ENCODE measurements at places on chromosomes 1 and 21.

- DNase-seq: no peak
These were observed 54.4 kb upstream of the GCLM start for GRCh38 chr1:93963585-93963984.

GRCh38 chr1:8460784-8461183, 142.9 kb downstream of the SLC45A1 start:
- DNase-seq: no peak

DNA sequence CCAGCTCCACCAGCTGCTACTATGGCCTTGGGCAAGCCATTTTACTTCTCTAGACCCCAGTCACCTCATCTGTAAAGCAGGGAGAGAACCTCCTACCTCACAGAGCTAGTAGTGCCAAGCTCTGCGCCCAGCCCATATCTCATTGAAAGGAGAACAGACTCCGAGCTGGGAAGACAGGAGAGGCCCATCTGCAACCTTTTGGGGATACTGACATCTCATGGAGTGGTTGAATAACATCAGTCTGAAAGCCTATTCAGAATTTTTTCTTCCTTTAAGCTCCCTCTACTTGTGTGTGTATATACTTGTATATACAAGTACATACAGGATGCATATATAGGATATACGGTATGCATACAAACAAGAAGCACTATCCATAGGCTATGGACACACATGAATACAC, 279.5 kb upstream of the POU3F1 start:
- no peak for DNase-seq

DNA sequence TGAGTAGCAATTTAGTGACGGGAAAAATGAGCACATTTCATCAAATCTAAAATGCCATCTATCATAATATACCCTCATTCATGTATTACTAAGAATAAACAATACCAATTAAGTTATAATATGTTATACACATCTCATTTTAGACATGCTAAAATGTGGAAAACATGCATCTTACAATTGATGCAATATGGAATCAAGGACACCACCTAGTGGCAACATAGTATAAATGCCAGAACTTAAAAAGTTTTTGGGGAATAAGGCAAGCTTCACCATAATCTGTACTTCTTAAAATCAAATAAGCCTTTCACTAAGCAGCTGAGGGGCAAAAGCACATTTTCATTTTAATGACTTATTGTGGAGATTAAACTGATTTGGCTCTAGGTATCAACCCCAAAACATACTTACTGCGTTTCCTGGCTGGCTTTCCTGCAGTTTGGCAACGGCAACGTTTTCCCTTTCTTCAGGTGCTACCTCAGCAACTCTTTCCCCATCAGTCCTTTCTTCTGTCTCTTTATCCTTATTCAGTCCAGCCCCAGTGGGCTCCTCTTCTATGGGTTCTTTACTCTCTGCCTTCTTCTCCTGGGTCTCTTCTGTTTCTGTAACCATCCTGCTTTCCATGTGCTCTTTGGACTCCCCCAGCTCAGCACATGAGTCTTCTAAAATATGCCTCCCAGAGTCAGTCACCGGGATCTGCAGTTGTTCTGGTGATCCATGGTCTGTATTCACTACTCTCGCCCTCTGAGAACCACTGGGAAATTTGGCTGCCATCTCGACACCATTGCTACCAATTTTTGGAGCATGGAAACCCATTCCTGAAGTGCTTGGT, 11.4 kb downstream of the SDE2 start:
- DNase-seq: no peak

GRCh38 chr21:15533618-15534017, 196.2 kb upstream of the USP25 start:
- no peak for DNase-seq

DNA sequence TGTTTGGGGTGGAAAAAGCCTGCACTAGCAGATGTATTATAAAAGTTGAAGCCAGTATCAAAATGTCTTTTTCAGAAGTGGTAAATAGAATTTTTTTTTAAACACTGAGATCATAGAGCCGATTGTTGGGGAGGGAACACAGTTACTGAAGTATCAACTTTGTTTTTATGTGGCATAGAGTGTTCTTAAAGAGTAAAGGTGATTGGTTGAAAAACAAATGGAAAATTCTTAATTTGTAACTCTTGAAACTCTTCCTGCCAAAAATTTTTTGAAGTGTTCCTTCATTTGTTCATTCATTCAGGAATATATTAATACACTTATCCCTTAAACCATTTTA, 83.3 kb downstream of the DISP1 start:
- no peak for DNase-seq

- DNase-seq: no peak
These were observed 36.0 kb upstream of the DHCR24 start for GRCh38 chr1:54922921-54923421.

- no peak for DNase-seq
These were observed 362.5 kb downstream of the PBX1 start for GRCh38 chr1:164921493-164921892.

- no peak for DNase-seq
These were observed 42.5 kb upstream of the SYT2 start for GRCh38 chr1:202752774-202753173.

DNA sequence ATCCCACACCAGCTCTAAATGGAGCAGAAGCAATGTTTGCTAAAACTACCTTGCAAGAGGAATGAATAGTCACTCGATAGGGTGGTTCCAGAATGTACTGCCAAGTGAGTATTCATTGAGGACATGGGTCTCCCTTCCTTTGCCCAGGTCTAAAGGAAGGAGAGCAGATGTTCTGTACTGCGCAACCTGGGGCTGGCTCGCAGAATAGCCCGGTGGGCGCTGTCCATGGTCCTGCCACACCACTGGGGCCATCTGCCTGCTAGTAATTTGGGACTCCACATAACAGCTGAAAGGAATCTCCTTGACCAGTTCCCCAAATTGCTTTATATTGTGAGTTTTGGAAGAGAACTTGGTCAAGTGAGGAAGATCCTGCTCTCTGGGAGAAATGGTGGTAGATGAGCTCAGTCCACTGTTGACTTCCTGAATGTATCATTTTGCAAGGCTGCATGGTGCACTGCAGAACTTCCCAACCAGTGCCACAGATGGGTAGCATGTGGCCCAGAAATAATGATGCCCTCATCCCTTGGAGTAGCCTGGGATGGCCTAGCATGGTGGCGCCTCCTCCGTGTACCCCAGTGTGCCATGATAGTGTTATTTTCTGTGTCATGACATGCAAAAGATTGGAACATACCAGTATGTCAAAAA, 5.7 kb downstream of the SLC6A17 start:
- DNase-seq: peak; percentile 77

GRCh38 chr21:42768324-42769121, 110.8 kb downstream of the WDR4 start:
- DNase-seq: no peak

DNA sequence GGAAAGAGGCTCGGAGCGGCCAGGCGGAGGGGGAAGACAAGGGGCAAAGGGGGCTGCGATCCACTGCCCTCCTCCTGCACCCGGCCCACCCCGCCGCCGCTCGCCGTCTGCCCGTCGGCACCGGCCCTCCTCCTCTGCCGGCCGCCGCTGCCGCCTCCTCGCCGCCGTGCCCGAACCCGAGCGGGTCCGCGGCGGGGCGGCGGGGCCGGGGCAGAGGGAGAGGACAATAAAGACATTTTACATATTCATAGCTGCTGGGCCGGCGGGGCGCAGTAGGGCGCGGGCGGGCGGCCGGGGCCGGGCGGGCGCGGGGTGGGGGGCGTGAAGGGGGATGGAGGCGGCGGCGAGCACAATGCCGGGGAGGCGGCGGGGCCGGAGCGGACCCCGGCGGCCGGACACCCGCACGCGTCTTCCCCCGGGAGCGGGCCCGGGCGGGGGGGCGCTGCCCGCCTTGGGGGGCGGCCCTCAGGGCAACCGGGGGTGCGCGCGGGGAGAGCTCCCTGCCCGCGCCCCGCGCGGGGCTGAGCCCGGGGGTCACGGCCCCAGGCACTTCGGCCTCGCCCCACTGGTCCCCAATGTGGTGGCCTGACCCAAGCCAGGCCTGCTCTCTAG, 546 bp downstream of the POU2F1 start:
- peak; percentile 56 for DNase-seq

- no peak for DNase-seq
These were observed 105.4 kb upstream of the C1orf174 start for GRCh38 chr1:4005431-4005830.

GRCh38 chr21:29168891-29169315, 38.5 kb downstream of the MAP3K7CL start:
- DNase-seq: no peak

DNA sequence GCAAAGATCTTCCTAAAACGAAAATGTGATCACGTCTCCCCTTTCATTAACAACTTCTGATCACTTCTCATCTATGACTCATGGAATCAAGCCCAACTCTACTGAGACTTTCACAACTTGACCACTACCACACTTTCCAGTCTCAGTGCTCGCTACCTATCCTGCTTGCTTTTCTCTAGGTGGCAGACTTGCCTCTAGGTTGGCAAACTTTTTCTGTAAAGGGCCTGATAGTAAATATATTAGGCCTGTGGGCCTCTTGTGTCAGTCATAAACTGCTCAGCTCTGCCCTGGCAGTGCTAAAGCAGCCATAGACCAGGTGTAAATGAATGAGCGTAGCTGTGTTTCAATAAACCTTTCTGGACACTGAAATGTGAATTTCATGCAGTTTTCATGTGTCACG, 21.5 kb upstream of the HMGB4 start:
- no peak for DNase-seq

DNA sequence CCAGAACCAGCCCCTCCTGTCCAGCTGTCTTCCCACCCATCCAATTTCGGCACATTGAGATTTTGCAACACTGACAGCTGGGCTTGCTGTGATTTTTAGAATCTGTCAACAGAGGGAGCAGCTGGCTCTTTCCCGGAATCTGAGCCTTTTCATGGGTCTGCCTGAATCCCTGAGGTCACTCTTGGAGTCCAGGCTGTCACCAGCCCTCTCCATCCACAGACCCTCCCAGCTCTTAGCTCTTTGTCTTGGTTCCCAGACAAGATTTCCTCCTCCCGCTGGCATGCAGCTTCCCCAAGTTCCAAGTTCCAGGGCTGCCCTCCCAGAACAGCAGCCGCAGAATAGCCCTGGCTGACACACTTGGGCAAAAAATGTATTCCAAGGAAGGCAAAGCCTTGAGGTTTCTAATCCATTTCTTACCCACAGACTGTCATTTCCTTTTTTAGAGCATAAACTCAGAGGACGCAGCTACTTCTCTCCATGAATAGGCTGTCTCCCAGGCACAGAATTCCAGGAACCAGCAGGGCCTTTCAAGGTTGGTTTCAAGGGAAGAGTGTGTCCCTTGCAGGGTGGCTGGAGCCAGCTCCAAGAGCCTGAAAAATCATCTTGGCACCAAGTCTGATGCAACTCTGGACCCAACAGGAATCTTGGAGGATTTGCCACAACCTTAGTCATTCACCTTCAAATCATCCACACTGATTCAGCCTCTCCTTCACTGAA, 7.1 kb upstream of the TMEM61 start:
- no peak for DNase-seq

GRCh38 chr1:208449951-208450350, 205.8 kb upstream of the PLXNA2 start:
- DNase-seq: no peak

DNA sequence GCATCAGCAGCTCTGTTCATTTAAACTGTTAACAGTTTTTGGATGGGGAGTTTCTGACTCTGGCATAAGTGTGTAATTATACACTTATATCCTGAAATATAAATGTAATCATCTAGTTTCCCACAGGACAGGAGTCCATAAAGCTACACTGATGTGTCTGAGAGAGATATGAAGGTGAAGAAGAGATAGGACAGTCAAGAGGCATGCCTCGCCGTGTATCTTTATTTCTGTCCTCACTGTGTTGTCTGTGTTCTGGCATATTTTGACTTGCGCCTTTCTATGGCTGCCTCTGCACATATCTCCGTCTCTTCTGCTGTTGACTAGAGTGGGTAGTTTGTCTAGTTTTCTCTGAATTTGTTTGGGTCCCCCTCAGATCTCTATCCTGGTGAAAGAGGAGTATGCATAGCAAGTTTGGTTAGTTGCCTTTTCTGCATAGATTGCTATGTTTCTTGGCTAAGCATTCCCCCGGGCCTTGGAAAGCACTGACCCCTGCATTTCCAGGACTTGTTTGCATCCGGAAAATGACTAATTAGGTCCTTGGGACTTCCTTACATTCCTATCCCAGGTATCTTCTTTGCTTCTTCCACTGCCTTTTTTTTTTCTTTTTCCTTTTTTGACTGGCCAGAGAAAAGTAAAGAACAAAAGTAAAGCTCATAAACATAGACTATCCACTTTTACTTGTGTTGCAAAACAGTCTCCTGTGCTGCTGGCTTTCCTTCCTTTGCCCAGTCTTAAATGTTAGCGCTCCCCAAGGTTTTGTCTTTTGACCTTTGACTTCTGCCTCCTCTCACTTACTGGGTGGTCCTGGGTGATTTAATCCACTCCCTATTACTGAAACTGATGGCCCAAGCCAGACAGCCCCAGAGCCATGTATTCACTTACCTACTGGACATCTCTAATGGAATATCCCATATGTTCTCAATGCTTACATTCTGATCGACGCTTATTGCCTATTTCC, 27.6 kb upstream of the CNN3 start:
- DNase-seq: no peak

GRCh38 chr1:175888996-175889395, 145.6 kb upstream of the TNR start:
- DNase-seq: no peak

DNA sequence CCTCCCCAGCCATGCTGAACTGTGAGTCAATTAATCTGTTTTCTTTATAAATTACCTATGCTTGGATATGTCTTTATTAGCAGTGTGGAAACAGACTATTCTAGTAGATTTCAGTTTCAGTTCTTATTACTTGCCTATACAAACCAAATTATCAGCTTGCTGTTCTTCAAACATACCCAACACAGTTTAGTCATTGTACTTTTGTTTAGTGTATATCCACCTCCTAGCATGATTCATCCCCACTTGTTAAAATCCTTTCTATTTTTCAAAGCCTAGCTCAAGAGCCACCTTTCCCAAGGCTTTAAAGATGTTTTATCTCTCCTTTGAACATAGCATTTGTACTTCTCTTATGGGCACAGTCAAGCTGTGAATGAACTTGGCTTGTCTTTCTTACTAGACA, 195.6 kb upstream of the ZRANB2 start:
- no peak for DNase-seq

DNA sequence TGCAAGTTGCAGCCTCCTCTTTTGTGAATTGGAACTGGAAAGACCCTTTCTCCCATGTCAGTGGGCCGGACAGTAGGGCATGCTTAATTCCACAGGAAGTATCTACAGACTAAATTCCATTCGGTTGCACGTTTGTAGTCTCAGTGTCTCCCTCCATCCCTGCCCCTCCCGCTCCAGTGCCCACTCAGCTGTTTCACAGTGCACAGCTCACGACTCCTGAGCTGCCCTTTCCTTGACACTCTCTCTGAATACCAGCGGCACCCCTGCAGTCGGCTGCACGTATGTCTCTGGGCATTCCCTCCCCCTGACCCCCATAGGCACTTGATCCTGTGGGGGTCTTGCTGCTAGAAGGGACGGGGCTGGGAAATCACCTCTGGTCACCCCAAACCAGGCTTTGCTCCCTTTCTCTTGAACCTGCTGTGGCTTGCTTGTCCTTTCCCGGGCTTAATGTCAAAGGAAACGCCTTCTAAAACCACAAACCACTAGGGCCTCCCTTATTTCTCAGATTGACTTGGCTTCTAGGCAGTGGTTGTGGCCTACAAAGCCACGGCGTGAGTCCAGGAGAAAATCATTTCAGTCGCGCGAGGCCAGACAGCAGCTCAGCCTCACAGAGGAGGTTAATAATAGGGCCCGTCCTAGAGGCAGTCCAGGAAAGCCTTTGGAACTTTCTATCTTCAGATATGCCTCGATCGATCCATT, 365.3 kb upstream of the PROX1 start:
- DNase-seq: no peak

- DNase-seq: no peak
These were observed 13.4 kb upstream of the ZNF281 start for GRCh38 chr1:200423235-200423634.

- peak; percentile 48 for DNase-seq
These were observed 546 bp downstream of the DONSON start for GRCh38 chr21:33587792-33588484.

GRCh38 chr1:28163496-28164161, 12.9 kb downstream of the PTAFR start:
- no peak for DNase-seq

Data from activated naive CD4-positive, alpha-beta T cell treated with anti-CD3 and anti-CD28 coated beads, Interleukin-2, amount 10 ng/mL, durations not matched to agents 7 days and 5 days (primary cell).